ENCODE measurements at places on chromosomes 3 and 15. TPM values are rescaled to one million over a fixed set of nuclear protein-coding genes. Genes with fewer than 3 reads are reported as not detected.

The DUOXA2 gene
- total RNA-seq = not detected

The ZNF197 gene
- 1.8 TPM for total RNA-seq

The INKA1 gene
- 1.1 TPM for total RNA-seq

The CD200R1 gene
- total RNA-seq = 0.06 TPM

The SPG21 gene
- total RNA-seq = 131 TPM

The PCNP gene
- 106 TPM for total RNA-seq

The CPNE4 gene
- 6.3 TPM for total RNA-seq

The SKOR1 gene
- 0.07 TPM for total RNA-seq

The CNTN4 gene
- not detected for total RNA-seq

The CCK gene
- 1.1 TPM for total RNA-seq

The RTP3 gene
- total RNA-seq = not detected
